ENCODE measurements at places on chromosomes 4 and X.

DNA sequence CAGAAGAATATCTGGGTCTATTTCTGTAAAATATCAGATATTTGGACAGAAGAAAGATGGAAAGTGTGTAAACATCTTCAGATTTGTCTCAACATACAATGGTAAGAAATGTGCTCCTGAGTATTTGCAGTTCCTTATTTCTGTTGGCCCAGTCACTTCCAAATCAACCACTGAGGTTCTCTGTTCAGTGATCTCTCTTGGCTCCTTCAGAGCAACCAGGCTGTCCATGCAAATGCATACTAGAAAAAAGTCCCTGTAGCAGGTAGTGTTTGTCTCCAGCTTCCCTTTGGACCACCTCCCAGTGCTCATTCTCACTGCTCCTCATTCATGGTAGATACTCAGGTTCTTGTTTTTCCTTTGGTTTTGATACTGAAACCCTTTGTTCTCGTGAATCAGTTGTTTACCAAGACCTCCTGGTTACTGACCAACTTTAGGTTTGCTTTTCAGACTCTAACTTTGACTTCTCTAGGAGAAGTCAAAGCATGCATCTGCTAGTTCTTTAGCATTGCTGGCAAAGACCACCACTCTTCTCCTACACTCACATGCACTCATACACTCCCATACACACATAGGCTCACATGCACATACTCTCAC lies 28.8 kb downstream of the ASIC5 start:
- no peak for DNase-seq

- DNase-seq: no peak
Measured at GRCh38 chrX:130893356-130894085, 9.5 kb downstream of the ENOX2 start.

GRCh38 chrX:154411981-154412340 lies 622 bp downstream of the TAFAZZIN start:
- DNase-seq: no peak

DNA sequence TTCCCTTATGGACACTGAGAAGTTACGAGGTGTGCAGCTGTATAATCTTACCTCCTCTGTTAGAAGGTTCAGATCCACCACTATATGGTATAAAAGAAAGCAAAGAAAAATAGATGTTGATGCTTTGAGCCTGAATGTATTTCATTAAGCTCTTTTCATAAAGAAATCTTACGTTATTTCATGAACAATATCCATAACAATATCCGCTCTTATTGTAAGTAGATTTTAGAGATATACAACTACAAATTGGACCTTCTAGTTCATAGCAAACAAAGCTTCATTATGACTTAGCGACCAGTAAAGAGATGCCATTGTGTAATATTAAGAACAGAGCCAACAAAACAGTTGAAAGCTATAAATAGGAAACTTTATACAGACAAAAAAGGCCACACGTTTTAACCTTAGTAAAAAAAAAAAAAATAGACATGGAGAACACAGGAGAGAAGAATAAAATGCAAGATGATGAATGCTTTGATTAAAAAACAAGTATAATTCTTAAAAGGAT lies 203.6 kb downstream of the PDGFC start:
- DNase-seq: no peak

DNA sequence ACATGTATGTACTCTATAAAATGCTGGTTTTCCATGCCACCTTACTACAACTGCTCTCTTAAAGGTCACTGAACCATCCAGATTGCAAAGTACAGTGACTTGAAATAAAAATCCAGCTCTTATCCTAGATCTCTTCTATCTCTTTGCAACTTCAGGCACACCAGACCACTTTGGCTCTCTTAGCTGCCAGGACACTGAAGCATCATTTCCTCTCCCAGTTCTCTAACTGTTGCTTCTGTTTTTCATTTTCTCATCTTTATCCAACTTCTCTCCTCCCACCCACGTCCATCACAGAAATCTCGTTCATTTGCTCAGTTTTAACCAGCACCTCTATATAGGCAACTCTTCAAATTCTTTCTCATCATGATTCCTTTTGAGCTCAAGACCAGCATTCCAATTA lies 74.3 kb downstream of the METTL14 start:
- no peak for DNase-seq

- no peak for DNase-seq
Measured at GRCh38 chrX:1403228-1403627, 11.3 kb upstream of the SLC25A6 start.

DNA sequence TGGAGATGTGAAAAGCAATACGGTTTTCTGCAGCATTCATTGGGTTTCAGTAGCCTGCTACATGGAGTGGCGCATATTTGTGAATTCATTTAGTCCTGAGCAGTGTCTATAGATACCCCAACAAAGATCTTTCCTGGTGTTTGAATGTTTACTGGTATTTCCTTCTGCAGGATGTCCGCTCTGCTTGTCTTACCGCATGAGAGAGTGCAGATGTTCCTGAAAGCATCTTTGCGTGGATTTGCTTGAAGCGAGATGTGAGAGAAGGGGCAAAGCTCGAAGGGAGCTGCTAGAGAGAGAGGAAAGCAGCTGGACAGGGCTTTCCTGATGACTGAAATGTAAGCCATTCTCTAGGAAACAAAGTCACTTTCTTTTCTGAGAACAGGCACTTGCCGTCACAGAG lies 40.9 kb upstream of the GYPA start:
- no peak for DNase-seq

DNA sequence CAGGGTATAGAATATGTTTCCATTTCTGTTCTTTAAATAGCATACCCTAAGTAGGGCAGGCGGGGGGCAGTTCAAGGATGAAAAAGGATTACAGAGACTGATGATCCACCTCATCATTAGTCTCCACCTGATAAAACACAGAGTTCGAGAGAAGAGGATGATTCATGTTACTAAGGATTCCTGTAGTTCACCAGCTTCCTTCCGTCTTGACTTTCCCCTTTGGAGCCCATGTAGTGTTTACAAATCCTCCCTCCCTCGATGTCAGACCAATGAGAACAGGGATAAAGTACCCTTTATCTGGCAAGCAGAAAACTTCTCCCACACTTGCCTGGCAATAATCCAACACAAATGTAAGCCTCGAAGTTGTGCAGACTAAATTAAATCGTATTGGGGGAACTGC lies 526.3 kb upstream of the FAM241A start:
- DNase-seq: no peak
